ENCODE measurements at places on chromosomes 6 and 20.

- DNase-seq, result no peak
Measured at GRCh38 chr20:25372584-25373336, 17.9 kb downstream of the ABHD12 start.

DNA sequence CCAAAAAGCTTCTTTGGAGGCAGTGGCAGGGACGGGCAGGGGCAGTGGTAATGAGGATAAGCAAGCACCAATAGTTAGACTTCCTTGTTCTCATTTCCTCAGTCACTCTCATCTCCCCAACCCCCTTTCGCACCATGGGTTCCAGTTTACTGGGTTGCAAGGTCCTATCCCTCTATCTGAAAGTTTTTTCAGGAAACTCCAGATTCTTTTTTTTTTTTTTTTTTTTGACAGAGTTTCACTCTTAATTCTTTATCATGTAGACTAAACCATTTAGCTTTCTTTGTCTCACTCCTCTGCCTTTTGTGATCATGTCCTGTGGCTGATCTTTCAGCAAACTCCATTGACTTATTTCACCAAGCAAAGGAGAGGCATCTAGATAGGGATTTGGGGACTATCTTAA is 51.4 kb upstream of the GMDS start:
- no peak for DNase-seq

- DNase-seq, result peak; percentile 55
Measured at GRCh38 chr20:59518881-59519706, 85.2 kb upstream of the PHACTR3 start.

DNA sequence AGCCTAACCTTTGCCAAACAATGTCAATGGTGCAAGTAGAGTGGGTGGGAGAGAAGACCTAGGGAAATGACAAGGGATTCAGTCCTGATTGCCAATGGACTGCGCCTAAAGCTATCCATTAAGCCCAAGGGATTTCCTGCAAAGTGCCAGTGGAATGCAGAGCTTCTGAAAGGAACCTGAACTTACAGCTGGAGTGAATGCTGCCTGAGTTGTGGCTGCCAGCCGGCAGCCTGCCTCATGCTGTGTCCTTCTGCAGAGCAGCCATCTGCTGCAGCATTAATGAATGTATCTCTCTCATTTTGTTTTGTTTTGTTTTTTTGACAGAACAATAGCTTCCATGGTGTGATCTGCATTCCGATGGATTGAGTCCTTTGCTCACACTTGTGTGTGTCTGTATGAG is 44.7 kb downstream of the SLC35F1 start:
- DNase-seq, result no peak

GRCh38 chr6:129491436-129491835 is 218.5 kb downstream of the ARHGAP18 start:
- DNase-seq, result no peak

GRCh38 chr6:153207617-153208016 is 76.5 kb upstream of the RGS17 start:
- DNase-seq, result no peak

DNA sequence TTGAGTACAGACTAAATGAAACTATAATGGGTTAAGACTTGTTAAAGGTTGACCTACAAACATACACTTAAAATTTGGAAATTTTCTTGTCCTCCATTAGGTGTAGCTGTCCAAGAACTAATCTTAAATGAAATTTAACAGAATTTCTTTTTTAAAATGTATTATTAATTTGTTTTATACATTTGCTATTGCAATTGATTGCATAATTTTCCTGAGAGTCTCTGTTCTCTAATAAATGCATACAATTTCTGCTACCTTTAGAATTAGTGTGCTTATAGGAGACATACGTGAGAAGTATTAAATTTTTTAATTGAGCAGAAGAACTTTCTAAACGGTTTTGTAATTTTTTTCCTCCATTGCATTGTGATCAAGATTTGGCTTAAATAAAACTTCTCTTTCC is 1.5 kb downstream of the FAM135A start:
- DNase-seq, result no peak

DNA sequence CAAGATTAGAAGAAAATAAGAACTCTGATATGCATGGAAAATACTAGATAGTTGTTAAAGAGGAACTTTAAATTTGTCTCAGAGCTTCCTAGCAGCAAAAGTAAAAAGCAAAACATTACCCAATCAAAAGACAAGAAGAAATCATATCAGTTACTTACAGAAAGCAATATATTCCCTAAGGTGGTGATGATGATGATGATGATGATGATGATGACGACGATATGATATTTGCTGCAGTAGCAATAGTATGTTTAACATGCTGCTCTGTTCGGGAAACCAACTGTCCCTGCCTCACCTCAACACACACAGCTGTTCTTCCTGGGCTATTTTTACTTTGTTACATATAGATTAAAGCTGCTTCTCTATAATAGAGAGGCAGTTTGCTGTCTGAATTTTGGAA is 12.0 kb upstream of the TBX18 start:
- no peak for DNase-seq
